ENCODE measurements at places on chromosomes 12 and 14. TPM values are rescaled to one million over a fixed set of nuclear protein-coding genes. Genes with fewer than 3 reads are reported as not detected.

GUCY2C gene
- total RNA-seq = not detected

IFNG-AS1 gene
- not detected for total RNA-seq

COL2A1 gene
- total RNA-seq = under 0.01 TPM

NPFF gene
- not detected for total RNA-seq

OAS2 gene
- total RNA-seq = 5.6 TPM

CLEC4D gene
- total RNA-seq = not detected

IL26 gene
- not detected for total RNA-seq

SDR9C7 gene
- total RNA-seq = not detected

TIMM9 gene
- total RNA-seq = 22.9 TPM

CLEC14A gene
- total RNA-seq = 2.3 TPM

LALBA gene
- total RNA-seq = not detected

AMDHD1 gene
- not detected for total RNA-seq

CAPZA3 gene
- total RNA-seq = not detected

SLC38A4 gene
- total RNA-seq = 11.0 TPM

LRRC9 gene
- under 0.01 TPM for total RNA-seq

CPM gene
- 23.3 TPM for total RNA-seq

BCAT1 gene
- total RNA-seq = 199 TPM

RTL1 gene
- not detected for total RNA-seq

SIX1 gene
- total RNA-seq = under 0.01 TPM

AGAP2 gene
- 0.43 TPM for total RNA-seq

DNAJC22 gene
- 2.6 TPM for total RNA-seq

CFL2 gene
- 173 TPM for total RNA-seq

ANO4 gene
- total RNA-seq = 13.8 TPM

ITGA7 gene
- 1.3 TPM for total RNA-seq

GALNT9 gene
- total RNA-seq = not detected

SIX6 gene
- total RNA-seq = not detected

NTF3 gene
- total RNA-seq = 7.4 TPM

GLIPR1L1 gene
- total RNA-seq = not detected

MON2 gene
- total RNA-seq = 59.2 TPM

PIWIL1 gene
- not detected for total RNA-seq

ERBB3 gene
- total RNA-seq = 1.7 TPM

TMPRSS12 gene
- not detected for total RNA-seq

NOC4L gene
- total RNA-seq = 12.1 TPM

HOXC12 gene
- under 0.01 TPM for total RNA-seq

PLEKHD1 gene
- total RNA-seq = not detected

CYP46A1 gene
- total RNA-seq = under 0.01 TPM

GLIPR1L2 gene
- 0.43 TPM for total RNA-seq

LYZ gene
- total RNA-seq = not detected

ZFP36L1 gene
- total RNA-seq = 44.5 TPM

ALX1 gene
- 0.64 TPM for total RNA-seq

FOXN4 gene
- total RNA-seq = not detected

CARMIL3 gene
- not detected for total RNA-seq

NR1H4 gene
- under 0.01 TPM for total RNA-seq

SDS gene
- total RNA-seq = not detected

KCNA5 gene
- not detected for total RNA-seq

KRT77 gene
- not detected for total RNA-seq

SCNN1A gene
- total RNA-seq = under 0.01 TPM

SYNE3 gene
- 6.5 TPM for total RNA-seq

KERA gene
- not detected for total RNA-seq

MIPOL1 gene
- total RNA-seq = 14.7 TPM

Measured in fibroblast of villous mesenchyme (primary cell).